ENCODE measurements at places on chromosomes 2 and 18.

DNA sequence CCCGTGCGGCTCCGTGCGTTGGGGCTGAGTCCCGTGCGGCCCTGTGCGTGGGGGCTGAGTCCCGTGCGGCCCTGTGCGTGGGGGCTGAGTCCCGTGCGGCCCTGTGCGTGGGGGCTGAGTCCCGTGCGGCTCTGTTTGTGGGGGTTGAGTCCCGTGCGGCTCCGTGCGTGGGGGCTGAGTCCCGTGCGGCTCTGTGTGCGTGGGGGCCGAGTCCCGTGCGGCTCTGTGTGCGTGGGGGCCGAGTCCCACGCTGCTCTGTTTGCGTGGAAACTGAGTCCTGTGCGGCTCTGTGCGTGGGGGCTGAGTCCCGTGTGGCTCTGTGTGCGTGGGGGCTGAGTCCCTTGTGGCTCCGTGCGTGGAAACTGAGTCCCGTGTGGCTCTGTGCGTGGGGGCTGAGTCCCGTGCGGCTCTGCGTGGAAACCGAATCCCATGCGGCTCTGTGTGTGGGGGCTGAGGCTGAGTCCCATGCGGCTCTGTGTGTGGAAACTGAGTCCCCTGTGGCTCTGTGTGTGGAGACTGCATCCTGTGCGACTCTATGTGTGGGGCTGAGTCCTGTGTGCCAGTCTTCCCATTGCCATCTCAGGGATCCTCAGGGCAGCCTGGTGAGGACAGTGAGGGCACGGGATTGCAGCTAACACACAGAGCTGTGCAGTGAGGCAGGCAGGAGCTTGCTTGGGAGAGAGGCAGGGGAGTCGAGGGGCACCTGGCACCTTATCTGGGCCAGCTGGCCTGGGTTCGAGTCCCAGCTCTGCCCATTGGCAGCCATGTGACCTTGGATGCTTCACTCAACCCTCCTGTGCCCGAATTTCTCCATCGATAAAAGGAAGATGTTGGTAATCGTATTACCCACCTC, 44.5 kb downstream of the LDLRAD4 start:
- no peak for DNase-seq

DNA sequence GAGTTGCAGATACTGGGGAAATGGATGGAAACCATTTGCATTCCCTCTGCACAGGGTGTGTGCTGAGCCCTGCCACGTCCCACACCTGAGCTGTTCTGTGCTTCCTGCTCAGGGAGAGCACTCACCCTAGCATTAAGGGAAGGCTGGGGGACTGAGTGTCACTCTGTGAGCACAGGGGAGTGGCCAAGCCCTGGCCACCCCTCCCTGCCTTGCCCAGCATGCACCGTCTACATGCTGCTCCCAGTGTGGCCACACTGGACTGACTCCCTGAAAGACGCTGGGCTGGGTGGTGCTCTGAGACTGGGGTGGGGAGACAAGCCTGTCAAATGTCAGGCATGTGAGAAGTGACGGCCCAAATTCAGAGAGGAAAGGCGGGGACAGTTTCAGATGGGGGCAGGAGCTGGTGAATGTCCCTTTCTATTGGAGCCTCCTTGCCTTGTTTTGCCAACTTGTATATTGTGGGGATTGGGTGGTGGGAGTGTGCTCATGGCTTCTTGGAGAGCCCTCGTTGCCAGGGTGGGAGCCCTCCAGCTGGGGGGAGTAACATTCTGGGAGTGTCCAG, 298.4 kb upstream of the HS6ST1 start:
- DNase-seq = no peak

DNA sequence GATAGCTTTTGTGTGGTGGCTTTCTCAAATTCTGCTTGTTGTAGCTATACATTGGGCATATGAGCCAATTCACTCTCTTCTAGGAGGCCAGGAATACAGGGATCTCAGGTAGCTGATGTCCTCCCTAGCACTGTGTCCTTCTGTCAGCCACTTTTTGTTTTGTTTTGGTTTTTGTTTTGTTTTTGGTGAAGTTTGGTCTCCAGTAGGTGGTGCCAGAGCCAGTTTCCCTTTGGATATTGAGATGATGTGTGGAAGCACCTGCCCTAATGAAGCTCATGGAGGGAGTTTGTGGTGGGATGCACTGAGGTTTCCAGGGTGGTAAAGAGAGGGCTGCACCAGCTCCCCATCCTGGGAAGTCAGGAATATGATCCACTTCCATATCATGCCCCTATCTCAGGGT, 100.5 kb upstream of the VWC2L start:
- DNase-seq = no peak

DNA sequence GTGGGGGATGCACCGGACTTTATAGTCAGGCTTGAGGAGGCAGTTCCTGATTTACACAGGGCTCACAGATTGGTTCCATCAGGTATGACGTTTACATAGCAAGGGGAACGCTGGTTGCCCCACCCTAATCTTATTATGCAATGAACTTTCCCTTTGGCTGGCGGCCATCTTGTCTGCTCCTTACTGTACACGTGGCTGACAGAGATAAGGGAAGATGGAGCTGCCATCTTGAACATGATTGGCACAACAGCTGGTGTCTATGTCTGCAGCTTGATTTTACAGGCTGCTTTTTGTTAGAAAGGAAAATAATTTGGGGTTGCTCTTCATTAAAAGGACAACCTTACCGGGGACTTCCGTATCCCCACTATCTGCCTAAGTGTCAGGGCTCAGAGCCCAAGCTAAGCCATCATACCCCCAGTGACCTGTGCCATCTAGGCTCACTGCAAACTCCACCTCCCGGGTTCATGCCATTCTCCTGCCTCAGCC, 33.5 kb upstream of the ATG16L1 start:
- no peak for DNase-seq
